ENCODE measurements at places on chromosomes 12 and 14.

GRCh38 chr14:103133210-103134140 lies 10.2 kb downstream of the TNFAIP2 start:
- DNase-seq, result no peak

GRCh38 chr12:22275843-22276242 lies 58.7 kb downstream of the ST8SIA1 start:
- no peak for DNase-seq

DNA sequence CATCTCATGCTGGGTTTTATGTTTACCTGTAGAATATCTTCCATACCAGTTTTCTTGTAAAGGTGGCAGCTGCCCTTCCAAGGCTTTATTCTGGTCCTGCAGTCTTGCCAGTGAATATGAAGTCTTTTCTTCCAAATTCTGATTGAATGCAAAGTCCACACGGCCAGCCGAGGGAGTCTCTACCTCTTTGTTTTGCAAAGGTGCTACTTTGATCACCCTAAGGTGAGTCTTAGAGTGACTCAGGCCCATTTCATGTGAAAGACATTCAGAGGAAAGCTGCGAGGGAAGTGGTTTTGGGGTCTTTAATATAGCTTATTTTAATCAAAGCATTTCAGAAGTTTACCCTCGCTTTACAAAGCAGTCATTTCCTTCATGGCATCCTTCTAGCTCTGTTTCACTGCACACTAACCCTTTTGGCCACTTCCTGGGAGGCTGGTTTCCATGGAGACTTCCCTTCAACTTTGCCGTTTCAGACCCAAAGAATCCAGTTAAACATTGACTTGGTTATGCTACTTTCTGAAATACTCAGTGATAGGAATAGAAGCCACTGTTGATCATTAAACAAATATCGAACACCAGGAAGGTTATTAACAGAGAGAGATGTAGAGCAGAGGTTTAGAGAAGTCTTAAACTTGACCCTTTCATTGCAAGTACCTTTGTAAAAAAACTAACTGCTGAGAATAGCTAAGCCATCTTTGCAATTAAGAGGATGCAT lies at the start of gene CCDC198:
TSS of gene CCDC198 (minus strand) at position 391 of the 715 bp plus-strand sequence. CDS start at position 249, 142 bp downstream.
- DNase-seq, result no peak

DNA sequence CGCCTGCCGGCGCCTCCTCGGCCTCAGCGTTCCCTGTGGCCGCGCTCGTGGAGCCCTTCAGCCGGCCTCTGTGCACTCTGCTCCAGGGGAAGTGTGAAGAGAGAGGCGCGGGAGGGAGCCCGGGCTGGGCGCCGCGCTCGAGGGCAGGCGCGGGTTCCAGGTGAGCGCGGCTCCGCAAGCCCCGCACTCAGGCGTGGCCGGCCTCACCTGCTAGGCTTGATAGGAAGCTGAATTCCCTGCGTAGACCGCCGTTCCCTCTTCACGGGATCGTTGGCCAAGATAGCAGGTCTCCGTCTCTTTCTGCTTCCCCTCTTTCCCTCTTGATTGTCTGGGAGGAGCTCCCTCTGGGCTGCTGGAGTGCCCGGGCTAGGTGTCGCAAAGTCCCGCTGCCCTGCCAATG lies 89.7 kb downstream of the ASCL4 start:
- DNase-seq, result no peak

DNA sequence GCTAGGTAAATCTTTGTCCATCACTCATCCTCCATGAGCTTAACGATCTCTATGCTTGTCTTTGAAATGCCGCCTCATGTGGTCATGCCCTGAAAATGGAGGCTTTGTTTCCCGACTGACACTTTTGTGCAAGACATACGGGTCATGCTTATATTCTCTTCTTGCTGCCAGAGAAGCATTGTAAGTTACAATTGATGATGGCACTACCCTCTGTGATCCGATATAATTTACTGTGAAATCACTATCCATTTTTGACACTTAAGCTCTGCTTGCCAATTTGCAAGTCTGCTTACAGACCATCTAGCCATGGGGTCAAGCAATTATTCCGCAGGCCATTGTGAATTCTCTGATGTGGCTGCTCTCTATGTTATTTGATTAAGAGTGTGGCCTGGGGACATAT lies 650.0 kb downstream of the FLRT2 start:
- DNase-seq, result no peak

GRCh38 chr14:105447651-105448640 lies 26.7 kb upstream of the CRIP2 start:
- DNase-seq, result no peak

DNA sequence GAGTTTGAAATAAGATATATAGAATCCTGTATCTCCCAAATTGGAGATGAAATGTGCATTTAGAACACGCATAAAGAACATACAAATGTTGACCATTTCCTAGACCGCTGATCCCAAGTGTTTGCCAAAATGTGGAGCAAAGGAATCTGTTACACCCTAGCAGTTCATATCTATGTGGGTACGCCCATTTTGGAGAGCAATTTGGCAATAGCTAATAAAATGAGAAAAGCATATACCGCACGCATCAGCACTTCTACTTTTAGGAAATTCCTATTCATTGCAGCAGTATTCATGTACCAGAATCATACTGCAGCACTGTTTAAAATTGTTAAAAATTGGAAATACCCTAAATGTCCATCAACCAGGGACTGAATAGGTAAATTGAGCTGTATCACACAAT lies 937.8 kb downstream of the BCL11B start:
- no peak for DNase-seq

DNA sequence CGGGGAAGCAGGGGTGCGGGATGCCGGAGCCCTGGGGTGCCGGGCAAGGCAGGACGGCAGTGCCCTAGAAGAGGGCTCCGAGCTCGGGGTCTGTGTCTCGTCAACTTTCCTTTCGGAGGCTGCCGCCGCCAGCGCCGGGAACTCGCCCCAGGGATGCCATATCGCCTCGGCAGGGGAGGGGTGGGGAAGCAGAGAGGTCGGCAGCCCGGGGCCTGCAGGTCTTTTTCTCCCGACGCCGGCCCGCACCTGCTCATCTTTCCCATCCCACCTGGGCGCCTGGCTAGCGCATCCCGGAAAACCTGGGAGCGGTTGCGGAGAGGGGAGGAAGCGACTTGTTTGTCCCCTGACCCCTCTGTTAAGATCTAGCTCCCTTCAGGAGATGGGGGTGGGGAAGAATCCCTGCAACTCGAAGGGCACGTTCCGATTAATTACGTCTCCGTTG lies 547 bp downstream of the CNTN1 start:
- DNase-seq, result no peak

DNA sequence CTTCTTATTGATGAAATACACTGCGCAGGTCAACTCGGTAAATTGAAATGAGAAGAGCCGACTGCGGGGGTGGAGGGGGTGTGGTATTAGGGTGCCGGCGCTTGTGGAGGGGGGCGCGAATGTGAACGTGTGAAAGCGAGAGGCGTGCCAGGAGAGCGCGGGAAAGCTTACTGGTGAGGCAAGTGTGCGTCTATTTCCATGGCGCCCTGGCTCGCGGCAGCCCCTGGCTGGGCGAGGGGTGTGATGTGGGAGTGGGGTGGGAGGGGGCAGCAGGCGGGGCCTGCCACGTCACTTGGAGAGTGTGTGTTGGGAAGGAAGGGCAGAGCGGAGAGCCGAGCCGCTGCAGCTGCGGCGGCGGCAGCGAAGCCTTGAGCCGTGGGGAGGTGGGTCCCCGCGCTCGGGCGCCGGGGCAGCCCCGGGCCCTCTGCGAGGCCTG lies 88.8 kb downstream of the GALNT8 start:
- DNase-seq, result no peak

DNA sequence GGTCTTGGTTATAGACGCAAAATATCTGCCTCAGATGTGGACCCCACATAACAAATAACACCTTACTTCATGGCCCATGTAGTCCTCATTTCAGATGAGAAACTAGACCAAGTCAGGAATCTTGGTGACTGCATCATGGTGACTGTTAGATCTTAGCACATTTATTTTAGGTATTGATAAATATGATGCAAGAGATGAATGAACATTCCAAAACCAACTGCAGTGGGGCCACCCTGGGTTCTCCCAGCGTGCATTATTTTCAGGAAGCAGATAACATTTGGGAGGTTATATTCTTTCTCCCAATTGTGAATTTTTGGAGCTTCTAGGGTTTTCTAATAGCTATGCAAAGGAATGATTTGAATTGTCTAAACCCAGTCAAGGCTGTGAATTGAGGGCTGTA lies 55.2 kb upstream of the PTGR2 start:
- DNase-seq, result no peak

GRCh38 chr14:87990682-87991081 lies 2.3 kb downstream of the GALC start:
- no peak for DNase-seq

DNA sequence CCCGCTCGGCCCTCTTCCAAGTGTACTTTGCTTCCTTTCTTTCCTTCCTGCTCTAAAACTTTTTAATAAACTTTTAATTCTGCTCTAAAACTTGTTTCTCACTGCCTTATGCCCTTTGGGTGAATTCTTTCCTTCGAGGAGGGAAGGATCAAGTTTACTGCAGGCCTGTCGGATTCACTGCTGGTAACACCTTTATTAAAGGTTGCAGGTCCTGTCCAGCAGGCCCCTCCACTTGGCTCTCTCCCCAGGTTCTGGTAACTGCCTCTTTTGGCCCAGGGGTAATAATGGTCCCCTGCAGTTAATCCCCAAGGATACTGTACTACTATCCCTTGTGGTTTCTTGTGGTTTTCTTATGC lies 152.7 kb upstream of the EEA1 start:
- no peak for DNase-seq

GRCh38 chr14:96516351-96516750 lies 14.2 kb downstream of the PAPOLA start:
- DNase-seq, result no peak

- no peak for DNase-seq
Measured at GRCh38 chr12:71904629-71905028, 34.0 kb upstream of the TPH2 start.

DNA sequence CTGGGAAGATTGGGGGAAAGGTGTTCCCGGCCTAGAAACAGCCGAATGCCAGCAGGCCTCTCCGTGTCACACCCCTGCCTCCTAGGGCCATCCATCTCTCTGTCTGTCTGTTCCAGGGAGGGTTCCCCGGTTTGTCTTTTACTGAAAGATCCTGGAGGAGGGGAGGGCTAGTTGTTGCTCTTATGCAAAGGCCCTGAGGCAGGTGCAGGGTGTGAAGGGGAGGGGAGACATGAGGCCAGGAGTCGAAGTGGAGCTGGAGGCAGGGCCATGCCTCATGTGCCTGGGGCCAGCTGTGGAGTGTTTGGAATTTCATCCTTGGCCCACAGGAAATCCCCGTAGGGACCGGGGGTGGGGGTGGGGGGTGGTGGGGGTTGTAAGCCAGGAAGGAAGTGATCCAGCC lies 8.7 kb upstream of the RCOR1 start:
- no peak for DNase-seq

DNA sequence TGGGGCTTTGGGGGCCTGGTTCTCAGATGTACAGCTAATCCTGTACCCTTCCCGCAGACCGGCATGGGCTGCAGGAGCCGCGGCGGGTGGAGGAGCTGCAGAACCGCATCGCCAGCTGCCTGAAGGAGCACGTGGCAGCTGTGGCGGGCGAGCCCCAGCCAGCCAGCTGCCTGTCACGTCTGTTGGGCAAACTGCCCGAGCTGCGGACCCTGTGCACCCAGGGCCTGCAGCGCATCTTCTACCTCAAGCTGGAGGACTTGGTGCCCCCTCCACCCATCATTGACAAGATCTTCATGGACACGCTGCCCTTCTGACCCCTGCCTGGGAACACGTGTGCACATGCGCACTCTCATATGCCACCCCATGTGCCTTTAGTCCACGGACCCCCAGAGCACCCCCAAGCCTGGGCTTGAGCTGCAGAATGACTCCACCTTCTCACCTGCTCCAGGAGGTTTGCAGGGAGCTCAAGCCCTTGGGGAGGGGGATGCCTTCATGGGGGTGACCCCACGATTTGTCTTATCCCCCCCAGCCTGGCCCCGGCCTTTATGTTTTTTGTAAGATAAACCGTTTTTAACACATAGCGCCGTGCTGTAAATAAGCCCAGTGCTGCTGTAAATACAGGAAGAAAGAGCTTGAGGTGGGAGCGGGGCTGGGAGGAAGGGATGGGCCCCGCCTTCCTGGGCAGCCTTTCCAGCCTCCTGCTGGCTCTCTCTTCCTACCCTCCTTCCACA lies 7.6 kb downstream of the NR4A1 start:
- DNase-seq, result no peak

All from stimulated activated CD8-positive, alpha-beta memory T cell treated with anti-CD3 and anti-CD28 coated beads, Interleukin-4, amount 100 ng/mL, for 4 hours (primary cell).